Caudate nucleus (tissue), 63 donors: ENCODE measurements at places on chromosomes 3 and 15.

DNA sequence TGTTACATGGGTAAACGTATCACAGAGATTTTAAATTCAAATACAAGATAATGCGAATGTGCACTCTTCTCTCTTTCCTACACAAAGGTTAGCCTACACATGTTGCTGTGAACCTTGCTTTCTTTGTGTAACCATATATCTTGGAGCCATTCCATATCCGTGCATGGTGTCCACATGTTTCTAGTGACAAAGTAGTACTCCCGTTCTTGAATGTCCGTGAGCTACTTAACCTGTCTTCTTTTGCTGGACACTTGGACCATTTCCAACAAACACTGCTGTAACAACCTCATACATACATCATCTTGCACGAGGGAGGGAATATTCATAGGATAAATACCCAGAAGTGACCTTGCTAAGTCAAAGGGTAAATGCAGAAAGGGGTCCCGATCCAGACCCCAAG, 75.0 kb downstream of the STRIT1 start:
- DNase-seq: no peak

GRCh38 chr3:128011140-128011539, 41.1 kb upstream of the SEC61A1 start:
- DNase-seq: no peak

DNA sequence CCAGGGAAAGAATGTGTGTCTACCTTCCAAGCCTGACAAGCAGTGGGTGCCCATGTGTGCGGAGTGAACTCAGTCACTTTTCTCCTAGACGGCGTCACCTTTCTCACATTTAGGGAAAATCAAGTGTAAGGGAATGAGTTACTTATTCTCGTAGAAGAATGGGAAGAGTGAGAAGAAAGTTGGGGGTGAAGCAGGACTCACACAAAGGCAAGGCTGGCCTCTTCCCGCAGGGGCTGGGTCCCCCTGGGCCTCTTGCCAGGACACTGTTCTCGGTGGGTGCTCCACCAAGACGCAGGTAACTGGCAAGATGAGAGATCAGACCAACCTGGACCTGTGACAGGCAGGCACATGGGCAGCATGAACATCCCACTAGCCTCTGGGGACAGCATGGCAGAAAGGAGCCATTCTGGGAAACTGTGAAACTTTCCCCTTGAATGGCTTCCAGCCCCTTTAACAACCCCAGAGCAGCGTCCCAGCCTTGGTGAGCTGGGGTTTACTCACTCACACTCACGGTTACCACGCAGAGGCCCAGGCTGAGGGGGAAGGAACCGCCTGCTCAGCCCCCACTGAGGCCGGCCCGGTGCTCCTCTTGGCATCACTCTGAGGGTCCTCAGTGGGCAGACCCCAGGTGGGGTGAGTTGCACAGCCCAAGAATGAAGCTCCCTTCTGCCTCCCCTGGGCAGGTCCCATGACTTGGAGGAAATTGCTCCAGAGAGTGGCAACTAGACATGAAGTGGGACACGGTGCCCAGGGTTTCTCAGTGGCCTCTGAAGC, 15.0 kb upstream of the SRP14 start:
- no peak for DNase-seq

GRCh38 chr3:136979684-136980083, 21.9 kb downstream of the IL20RB start:
- DNase-seq: no peak

DNA sequence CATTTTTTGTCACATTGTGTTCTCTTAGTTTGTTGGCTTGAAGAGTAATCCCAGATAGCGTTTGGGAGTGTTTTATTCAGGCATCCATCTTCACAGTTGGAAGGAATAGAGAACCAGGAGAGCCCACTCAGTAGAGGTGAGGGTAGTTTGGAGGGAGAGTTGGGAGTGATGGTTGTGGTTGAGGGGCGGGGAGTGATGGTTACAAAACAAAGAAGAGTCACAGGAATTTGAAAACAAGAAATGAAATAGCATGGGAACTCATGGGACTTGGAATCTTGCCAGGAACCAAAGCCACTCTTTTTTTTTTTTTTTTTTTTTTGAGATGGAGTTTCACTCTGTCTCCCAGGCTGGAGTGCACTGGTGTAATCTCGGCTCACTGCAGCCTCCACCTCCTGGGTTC, 36.3 kb downstream of the DUT start:
- DNase-seq: no peak
